GF-D8 (cell line): ENCODE measurements at places on chromosomes 2 and 18.

DNA sequence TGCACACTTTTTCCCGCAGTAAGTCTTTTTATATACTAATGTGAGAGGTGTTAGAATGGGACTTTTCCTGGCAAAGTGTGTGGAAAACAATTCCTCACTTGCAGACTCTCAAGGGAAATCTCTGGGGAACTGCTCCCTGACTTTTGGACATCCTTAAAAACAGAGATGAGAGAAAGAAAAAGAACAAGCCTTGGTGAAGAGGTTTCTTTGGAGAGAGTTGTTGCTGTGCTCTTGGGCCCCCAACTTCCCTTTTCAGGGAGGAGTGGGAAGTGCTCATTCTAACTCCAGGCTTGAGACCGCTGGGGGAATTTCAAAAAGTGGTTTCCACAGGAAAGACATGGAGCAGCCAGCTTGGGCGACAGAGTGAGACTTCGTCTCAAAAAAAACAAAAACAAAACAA is 142.6 kb upstream of the SPRED2 start:
- no peak for DNase-seq

DNA sequence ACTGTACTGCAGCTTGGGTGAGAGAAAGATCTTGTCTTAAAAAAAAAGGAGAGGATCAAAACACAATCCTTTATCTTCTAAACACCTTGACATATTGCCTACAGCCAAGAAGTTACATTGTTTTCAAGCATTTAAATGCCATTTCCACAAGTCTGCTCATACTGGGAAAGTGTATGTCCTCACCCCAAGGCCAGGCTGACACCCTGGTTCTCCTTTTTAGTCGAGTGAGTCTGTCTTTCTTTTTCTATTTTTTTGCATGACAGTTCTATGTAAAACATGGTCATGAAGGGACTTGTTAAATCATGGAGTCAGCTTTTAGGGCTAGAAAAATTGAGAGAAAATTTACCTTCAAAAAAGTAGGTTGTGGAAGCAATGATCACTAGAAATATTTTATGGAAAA is 233.3 kb downstream of the FAM210A start:
- no peak for DNase-seq

DNA sequence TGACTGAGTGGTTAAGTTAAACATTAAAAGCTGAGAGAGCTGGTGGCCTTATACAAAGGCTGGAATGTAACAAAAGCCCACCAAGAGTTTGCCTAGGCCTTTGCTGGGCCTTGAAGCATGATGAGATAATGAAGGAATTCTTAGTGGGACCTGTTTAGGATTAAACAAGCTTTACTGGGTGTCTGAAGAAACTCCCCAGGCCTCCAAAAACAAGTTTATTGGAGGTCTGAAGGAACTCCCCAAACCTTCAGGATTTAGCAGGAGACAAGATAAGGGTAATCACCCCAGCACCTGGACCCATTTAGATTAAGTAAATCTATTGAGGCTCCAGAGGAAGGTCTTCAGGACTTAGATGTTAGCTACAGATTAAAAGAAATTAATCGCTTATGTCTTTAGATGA is 18.7 kb downstream of the PCARE start:
- no peak for DNase-seq

DNA sequence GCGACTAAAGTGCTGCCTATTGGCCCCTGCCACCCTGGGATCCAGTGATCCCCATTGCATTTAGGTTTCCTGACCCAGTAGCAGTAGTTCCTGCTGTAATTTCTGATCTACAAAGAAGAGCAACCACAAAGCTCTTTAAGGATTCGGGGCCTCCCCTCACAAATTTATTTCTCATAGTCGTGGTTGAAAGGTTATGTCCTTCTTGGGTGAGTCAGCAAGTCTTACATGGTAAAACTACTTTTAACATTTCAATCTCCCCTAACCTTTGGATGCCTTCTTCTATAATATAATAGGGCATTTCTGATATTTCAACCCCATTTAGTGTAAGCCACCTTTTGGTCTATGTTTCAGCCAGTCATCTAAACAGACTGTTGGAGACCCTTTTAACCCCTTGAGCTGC is 14.9 kb downstream of the PIKFYVE start:
- no peak for DNase-seq

DNA sequence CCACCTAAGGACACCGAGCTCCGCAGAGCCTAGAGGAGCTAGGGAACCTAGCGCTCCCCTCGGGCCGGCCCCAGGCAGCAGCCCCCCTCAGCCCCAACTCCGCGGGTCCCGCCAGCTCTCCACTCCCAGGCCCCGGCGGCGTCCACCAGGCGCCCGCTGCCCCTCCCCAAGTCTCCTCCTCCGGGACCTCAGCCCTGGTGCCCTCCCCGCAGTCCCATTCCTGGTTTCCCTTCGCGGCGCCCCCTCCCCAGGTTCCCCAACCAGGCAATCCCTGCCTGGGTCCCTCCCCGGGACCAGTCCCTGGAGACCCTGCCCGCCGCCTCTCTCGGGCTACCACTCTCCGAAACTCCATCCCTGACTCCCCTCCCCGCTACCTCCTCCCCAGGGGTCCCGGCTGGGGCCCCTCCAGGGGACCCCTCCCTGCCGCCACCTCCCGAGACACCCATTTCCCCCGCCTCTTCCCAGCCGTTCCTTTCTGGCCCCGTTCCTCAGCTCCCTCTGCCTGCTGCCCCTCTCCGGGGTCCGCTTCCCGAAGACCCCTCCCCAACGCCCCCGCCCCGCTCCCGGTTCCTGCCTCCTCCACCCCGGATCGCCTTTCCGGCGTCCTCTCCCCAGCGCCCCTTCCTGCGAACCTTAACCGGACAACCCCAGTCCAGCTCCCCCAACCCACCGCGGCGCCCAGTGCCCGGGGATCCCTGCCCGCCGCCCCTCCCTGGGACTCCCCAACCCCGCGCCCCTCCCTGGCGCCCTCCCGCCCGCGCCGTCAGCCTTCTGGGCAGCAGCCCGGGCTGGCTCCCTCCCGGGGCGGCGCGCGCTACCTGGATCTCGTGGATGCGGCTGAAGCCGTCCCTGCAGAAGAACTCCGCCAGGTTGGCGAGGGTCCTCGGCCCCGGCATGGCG is 678 bp downstream of the CYP27C1 start:
- DNase-seq: no peak

GRCh38 chr2:17228461-17228860 is 289.8 kb downstream of the RAD51AP2 start:
- no peak for DNase-seq

GRCh38 chr2:9052821-9053533 is 49.5 kb upstream of the MBOAT2 start:
- no peak for DNase-seq

DNA sequence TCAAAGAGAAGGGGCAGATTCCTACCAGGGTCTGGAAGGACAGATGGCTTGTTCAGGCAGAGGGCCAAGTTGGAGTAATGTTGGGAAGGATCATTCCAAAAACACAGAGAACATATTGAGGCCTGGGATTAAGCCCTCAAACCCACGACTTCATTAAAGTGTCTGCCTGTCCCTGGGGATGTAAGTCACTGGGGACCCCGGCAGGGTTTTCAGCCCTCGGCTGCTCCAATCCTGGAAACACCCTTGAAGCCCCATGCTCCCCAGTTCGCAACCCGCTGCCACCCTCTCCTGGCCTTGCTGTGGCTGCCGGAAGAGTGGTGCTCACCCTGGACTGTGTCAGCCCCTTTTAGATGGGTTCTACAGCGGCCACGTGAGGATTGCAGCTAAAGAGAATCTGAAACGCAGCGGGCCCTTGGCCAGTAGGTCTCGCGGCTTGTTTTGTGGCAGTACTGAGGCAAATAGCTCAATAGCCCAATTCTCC is 79.9 kb downstream of the EPAS1 start:
- no peak for DNase-seq

- no peak for DNase-seq
These were observed 43.1 kb upstream of the IL1R2 start for GRCh38 chr2:101948625-101949155.

DNA sequence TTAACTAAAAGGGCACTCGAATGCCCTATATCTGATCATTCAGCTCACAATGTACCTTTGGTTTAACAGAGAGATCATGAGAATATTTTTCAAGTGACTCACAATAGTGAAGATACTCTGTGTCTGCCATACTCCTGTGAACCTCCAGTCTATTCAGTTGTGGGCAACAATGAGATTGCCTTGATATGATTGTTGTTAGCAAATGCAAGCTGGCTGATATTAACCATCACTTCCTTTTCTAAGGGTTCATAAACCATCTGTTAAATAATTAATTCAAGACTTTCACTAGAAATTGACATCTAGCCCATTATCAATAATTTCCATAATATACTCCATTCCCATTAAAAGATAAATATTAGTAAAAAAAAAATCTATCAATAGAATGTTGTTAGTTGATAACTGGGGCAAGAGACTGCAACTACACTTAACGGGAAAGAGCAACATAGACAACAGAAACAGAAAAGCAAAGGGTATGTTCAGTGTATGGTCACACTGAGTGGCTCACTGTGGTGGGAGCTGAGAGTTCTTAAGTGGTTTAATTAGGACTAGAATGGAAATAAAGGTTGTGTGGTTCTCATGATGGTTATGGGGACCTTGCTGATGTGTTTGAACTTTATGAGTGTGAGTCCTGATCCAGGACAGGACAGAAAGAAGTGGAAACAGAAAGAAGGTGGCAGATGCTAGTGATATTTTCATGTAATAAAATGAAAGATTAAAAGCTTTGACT is 11.9 kb downstream of the IL18RAP start:
- no peak for DNase-seq

GRCh38 chr2:109447776-109448175 is 166.0 kb downstream of the SEPTIN10 start:
- no peak for DNase-seq

- no peak for DNase-seq
These were observed 49.3 kb downstream of the KCNG2 start for GRCh38 chr18:79846936-79847557.

- no peak for DNase-seq
These were observed 10.3 kb upstream of the CIB4 start for GRCh38 chr2:26651470-26651771.

DNA sequence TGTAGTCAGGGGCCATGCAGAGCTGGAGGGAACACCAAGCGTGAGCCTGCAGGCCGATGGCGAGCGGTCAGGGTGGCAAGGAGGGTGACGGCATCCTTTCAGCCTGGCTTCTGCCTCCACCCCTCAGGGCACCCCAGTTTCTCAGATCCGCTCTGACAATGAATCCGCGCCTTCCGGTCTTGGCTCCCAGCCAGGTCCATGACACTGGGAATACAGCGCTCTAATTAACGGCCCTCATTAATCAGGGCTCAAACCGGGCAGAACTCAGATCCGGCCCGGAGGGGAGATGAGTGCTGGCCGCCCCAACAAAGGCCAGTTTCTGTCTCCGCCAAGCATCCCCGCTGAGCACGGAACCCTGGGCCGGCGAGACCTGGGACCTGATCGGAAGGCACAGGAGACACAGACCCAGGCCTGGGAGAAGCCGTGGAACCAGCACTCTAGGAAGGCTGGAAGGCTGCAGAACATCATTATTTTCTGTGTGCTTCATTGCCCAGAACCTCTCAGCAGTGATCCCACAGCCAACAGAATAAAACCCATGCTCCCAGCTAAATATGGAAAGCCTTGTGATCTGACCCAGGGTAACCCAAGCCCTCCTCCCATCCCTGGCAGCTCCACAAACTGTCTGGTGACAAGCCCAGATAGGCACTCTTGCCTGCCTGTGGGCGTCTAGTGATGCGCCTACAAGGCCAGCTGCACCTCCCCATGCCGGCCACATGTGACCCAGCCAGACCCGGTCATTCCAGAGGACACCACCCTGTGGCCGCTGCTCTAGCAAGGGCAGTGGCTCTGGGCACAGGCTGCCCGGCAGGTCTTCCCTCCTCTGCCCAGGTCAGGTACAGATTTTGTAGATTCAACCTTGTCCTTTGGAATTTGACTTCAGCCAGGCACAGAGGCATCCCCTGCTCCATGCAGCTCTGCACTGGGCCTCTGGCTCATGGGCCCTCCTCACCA is 438.7 kb upstream of the MYT1L start:
- DNase-seq: no peak

DNA sequence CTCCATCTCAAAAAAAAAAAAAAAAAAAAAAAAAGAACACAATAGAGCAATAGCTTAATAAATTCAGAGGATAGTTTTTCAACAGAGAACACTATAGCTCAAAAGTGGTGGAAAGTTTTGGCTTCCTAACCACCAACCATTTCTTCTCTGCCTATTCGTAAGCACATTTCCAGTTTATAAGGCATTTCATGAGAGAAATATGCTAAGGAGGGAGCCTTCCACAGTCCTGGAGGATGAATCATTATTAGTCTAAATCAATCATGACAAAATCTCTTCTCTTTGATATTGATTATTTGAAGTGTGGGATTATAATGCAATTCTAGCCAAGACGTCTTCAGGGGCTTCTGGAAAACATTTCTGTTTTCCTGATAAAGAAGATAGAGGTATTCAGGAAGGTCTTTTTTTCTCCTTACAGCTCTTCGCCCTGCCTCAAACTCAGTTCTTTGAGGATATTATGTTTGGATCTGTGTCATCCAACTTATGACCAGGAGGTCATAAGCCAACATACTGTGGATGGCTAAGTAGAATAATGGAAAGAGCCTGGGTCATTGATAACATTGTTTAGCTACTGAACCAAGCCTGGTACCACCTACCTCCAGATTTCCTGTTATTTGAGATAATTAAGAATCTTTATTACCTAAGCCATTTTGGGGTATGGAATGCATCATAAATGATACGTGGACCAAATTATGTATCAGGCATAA is 207.3 kb downstream of the TRIB2 start:
- DNase-seq: no peak

- DNase-seq: no peak
These were observed 6.1 kb downstream of the MGAT5 start for GRCh38 chr2:134259994-134260393.

- DNase-seq: no peak
These were observed 331.6 kb downstream of the KCNS3 start for GRCh38 chr2:18209934-18210639.

- no peak for DNase-seq
These were observed 197.6 kb downstream of the NDUFA10 start for GRCh38 chr2:239827523-239827890.

- no peak for DNase-seq
These were observed 85.4 kb downstream of the STPG4 start for GRCh38 chr2:47069628-47070154.

DNA sequence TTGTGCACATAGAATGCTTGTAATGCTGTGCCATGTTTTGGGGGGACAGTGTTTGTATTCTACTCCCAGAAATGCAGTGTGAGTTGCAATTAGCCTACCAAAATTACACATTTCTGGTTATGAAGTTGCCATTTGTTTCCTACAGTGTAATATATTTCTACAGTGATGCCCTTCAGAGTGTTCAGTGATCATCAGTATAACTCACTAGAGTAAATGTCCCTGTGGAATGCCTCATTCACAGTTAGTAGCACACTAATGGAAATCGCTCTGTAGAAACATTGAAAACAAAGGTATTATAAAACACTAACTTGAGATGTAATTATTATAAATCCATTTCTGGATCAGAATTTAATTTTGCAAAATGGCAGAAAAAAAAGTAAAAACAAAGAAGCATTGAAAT is 498.7 kb downstream of the PTPRM start:
- DNase-seq: no peak
